Left renal cortex interstitium (tissue), 4 donors: ENCODE measurements at places on chromosomes 16 and 17.

DNA sequence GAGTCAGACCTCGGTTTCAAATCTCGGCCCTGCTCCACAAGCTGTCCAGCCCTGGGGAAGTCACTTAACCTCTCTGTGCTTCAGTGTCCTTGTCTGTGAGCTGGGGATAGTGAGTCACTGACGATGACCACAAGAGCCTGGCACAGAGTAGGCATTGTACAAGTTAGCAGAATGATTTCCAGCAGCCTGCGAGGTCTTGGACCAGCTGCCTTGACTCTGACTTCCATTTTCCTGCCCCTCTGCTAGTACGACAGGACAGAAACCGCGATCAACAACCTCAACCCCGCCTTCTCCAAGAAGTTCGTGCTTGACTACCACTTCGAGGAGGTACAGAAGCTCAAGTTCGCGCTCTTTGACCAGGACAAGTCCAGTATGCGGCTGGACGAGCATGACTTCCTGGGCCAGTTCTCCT lies 20.7 kb downstream of the CPNE2 start:
- no peak for DNase-seq

DNA sequence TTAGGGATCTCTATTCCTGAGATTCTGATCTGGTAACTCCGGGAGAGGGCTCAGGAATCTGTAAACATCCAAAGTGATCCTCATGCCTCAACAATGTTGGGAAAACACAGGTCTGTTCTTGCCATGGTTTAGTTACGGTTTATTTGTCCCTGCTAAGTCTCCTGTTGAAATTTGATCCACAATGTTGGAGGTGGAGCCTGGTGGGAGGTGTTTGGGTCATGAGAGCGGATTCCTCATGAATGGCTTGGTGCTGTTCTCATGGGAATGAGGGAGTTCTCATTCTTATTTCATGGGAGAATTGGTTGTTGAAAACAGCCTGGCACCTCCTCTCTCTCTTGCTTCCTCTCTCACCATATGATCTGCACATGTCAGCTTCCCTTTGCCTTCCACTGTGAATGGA lies 608.6 kb upstream of the GOT2 start:
- no peak for DNase-seq

DNA sequence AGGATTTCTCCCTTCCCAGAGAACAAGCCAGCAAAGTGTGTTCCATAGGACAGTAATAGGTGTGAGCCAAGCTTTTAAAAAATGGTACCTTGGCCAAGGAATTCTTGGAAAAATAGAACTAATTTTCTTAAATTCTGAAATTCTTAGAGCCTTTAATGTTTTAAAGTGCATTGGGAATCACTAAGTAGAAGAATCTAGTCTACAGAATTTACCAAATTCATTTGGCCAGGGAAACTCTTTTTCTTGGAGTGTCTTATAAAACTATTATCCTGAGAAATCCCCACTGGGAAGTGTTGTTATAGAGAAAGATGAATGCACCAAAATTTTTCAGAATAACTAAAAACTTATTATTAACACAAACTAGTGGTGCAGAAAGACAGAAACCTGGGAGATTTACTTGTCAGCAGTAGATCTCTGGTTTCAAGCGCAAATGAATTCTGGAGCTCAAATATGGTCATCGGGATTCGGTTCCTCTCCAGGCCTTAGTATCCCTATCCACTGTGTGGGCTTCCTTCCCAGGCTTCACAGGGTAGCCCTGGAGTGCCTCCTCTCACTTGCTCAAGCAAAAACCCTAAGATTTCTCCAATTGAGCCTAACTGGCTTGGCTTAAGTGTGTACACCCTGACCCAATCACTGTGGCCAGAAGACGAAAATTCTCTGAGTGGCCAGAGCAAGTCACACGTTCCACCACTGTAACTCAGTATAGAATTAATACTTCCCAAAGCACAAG lies 217.8 kb downstream of the CHD9NB start:
- DNase-seq, result no peak

DNA sequence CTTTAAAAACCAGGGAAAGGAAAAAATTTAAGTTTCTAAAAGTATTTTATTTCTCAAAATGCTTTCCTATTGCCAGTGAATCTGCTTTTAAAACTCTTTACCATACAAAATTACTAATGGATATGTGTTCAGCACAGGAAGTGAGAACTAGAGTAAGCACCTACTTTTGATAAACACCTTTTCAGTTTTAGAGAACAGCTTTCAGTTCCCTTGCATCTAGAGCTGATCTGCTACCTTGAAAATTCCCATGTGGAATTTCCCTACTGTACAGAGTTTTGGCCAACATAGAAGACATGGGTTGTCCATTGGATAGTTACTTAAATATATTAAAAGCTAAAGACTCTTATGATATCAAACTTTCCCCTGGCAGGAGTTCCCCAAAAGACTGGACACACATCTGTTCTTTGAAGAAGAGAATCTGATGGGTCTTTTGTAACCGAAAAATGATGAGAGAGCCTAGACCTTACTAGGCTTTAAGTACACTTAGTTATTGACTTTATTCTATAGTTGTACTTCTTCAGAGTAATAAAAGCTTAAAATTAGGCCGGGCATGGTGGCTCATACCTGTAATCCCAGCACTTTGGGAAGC lies 112.1 kb upstream of the CNTNAP4 start:
- no peak for DNase-seq

GRCh38 chr17:21201298-21201595 lies 12.7 kb downstream of the TMEM11 start:
- no peak for DNase-seq
